ENCODE measurements at places on chromosomes 1 and 21.

- no peak for DNase-seq
These were observed 131.8 kb downstream of the ACTL8 start for GRCh38 chr1:17886838-17887441.

DNA sequence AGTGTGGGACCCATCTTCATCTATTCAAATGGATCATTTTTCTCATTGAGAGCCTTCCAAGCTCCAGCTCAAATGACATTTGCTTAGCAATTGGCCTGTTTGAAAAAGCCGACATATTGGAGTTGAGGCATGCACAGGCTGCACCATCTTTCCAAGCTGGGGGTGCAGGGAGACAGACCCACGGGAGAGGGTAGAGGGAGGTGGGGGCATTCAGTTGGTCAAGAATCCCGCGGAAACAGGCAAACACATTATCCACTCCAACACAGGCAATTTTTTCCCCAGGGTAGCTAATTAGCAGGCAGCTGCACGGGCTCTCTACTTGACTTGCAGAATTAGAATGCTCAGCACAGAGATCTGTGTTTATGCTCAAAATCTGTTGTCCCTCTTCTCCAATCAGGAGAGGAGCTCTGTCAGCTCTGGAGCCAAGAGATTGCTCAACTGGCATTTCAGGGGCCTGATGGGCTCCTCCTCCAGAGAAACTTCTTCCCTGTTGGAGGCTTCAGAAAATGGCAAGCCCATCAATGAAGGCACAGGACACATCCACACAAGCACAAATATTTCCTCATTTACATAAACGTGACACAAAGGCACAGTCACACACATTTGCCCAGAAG is 267.8 kb downstream of the FOXD2 start:
- no peak for DNase-seq

DNA sequence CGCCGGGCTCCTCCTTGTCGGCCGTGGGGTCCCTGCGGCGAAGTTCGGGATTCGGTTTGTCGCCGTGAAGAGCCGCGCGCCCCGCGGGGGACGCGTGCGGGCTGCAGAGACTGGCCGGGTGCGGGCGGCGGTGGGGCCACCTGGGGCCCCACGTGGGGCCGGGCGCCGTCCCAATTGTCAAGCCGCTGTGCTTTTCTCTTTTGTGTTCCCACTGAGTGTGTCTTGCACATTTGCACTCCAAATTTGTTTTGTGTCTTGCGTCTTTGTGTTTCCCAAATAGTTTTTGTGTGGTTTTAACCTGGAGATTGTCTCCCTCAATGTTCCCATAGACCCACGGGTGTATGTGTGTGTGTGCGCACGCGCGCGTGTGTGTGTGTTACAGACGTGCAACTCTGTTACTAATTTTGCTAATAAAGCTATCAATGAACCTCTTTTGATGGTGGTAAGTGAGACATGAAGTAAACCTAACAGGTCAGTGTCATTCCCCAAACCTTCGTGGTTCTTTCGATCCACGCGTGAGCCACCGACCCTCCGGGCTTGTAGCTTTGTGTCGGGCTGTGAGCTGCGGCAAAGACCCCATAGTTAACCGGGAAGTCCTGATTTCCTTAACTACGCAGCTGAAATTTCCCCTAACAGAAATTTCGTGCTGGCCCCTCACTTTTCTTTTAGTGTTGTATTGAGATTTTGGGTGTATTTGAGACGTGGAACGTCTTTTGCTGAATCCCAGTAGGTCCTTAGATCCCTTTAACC is 708 bp downstream of the PRDM2 start:
- DNase-seq = no peak

DNA sequence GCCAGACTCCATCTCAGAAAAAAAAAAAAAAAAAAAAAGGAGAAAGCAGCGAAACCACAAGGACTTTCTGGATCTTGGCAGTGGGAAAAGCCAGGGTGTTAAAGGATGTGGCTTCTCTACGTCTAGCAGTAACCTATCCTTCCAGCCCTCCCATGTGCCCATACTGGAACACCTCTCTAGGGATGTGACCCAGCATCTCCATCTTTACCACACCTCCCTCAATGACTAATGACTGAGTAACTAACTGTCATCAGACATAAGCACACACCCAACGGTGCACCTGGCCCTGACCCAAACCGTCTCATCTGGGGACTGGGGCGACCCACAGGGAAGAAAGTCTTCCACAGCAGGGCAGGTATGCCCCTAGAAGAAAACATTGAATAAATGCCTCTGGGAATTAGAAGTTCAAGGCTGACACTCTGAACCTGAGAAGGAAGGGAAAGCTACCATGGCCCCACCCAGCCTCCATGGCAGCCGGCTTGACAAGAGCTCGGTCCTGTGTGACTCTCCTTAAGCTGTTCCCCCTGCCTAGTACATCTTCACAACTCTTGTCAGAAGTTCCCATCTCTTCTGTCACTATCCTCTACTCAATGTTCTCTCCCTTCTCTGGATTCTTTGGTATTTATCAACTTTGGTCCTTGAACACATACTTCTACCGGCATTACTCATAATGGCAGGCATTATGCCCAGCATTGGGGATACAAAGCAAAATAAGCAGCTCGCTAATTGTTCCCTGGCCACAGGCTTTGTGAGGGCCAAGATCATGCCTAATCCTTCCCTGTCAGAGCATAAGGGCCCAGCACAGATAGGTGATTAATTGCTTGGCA is 14.8 kb upstream of the PAQR6 start:
- DNase-seq = no peak

- no peak for DNase-seq
These were observed 3.1 kb downstream of the CHD1L start for GRCh38 chr1:147245586-147246021.

- DNase-seq = no peak
These were observed 22.7 kb downstream of the PRSS38 start for GRCh38 chr1:227838181-227838580.

GRCh38 chr1:181100015-181100905 is 11.8 kb downstream of the IER5 start:
- no peak for DNase-seq

DNA sequence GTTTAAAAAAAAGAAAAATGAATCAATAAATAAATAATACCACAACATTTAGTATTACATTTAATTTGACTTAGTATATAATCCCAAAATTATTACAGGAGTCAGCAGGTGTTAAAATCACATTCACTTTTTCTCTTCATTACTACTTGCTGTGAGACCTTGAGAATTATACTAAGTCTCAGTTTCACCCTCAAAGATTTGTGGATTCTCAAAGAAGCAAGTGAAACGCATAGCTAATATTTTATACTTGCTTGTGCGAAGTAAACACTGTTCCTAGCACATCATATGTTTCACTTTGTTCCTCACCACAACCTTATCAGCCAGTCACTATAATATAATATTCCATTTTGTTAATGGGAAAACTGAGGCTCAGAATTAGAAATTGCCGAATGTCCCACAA is 4.0 kb downstream of the CLCA1 start:
- DNase-seq = no peak

GRCh38 chr1:234971586-234972297 is 156.9 kb downstream of the TOMM20 start:
- no peak for DNase-seq

- no peak for DNase-seq
These were observed 48.5 kb downstream of the GNG4 start for GRCh38 chr1:235601104-235601503.

DNA sequence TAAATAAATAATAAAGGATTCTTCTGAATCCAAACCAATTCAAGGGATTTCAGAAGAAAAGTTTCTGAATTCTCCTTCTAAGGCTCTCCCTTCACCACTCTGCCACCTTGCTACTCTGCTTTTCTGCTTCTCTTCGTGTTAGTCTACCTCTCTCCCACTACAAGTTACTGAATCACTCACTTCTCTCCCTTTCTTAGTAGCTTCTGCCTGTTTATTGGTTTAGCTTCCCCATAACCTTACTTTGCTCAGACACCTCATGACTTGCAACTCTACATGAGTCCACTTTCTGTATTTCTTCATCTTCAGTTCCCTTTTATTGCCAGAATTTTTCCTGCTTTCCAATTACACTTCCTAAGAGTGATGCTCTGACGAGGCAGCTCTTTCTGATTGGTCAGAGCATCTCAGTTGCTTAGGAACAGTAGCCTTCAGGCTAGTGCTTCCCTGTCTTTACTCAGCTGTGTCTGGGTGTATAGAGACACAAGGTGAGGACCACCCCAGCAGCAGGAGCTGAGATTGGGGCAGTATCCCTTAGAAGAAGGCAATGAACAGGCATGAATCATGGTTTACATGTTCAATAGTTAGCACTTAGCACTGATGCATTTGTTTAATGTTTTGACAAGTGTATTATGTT is 144.6 kb downstream of the SLC30A10 start:
- no peak for DNase-seq

DNA sequence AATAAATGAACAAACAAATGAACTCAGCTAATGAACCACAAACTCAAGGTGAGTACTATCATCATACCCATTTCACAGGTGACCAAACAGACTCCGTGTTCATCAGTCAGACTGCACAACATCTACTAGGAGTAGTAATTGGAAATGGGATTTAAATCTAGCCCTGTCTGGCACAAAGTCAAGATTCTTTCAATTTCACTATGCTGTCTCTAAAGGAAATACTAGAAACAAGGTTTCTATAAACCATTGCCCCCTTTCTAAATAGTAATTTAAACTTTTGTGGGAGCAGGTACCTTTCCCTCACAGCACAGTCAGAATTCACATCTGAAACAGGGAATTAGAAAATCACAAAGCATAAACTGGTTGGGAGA is 160.3 kb downstream of the TGFBR3 start:
- no peak for DNase-seq

- DNase-seq = no peak
These were observed 10.6 kb upstream of the SIM2 start for GRCh38 chr21:36688324-36688723.

DNA sequence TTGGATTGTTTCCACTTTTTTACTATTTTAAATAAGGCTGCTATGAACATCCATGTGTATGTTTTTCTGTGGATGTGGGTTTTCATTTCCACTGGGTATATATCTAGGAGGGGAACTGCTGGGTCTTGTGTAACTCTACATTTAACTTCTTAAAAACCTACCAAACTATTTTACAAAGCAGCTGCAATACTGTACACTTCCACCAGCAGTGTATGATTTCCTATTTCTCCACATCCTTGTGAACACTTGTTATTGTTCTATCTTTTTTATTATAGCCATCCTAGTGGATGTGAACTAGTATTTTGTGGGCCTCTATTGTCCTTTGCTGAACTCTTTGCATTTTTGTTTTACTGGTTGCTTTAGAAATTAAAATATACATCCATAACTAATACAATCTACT is 33.4 kb downstream of the DIPK1A start:
- no peak for DNase-seq

DNA sequence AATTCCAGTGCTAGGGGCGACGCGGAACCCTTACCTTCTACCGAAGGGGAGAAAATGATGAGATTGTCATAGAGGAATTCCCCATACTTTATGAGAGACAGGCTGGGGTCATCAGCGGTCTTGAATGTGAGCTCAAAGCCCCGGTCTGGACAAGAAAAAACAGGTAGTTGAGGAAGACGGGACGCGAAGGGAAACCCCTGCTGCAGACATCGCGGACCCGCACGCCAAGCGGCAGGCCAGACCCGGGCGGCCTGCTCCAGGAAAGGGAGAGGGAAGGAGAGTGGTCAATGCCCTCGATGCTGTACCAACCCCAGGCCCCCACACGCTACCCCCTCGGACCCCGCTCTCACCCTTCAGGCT is 342 bp downstream of the DDOST start:
- DNase-seq = no peak

DNA sequence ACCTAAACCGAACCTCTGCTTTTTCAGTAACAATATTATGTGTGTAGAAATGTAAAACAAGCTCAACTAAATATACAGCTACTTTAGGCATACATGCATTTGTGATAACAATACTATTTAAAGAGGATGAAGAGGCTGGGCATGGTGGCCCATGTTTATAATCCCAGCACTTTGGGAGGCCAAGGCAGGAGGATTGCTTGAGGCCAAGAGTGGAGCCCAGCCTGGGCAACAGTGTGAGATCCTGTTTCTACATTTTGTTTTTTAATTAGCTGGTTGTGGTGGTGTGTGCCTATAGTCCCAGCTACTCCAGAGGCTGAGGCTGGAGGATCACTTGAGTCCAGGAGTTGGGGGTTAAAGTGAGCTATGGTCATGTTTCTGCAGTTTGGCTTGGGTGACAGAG is 73.6 kb upstream of the LYPLAL1 start:
- DNase-seq = no peak

GRCh38 chr1:159823406-159823805 is 3.3 kb upstream of the SLAMF8 start:
- no peak for DNase-seq

DNA sequence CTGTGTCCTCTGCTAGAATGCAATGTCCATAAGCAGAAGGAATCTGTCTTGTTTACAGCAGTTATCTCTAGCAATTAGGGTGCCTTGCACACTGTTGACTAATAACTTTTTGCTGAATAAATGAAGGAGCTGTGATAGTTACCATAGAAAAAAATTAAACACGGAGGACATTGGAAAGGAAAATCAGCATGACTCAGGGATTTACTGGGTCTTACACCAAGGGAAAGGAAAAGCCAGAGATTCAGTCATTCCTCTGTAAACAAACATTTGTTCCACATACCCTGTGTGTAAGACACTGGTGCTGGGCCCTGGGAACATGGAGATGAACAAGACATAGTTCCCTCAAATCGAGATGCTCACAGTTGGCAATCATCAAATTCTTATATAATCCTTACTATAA is 183.3 kb downstream of the PTGER3 start:
- DNase-seq = no peak

- no peak for DNase-seq
These were observed 80.5 kb downstream of the GALNT2 start for GRCh38 chr1:230147253-230148125.

GRCh38 chr1:200372095-200372884 is 37.5 kb downstream of the ZNF281 start:
- no peak for DNase-seq
